ENCODE measurements at places on chromosomes 6 and 20.

GRCh38 chr6:10409731-10410206, 5.1 kb downstream of the TFAP2A start:
- no peak for DNase-seq

GRCh38 chr6:134707342-134708031, 242.4 kb downstream of the ALDH8A1 start:
- DNase-seq, result peak; percentile 13

DNA sequence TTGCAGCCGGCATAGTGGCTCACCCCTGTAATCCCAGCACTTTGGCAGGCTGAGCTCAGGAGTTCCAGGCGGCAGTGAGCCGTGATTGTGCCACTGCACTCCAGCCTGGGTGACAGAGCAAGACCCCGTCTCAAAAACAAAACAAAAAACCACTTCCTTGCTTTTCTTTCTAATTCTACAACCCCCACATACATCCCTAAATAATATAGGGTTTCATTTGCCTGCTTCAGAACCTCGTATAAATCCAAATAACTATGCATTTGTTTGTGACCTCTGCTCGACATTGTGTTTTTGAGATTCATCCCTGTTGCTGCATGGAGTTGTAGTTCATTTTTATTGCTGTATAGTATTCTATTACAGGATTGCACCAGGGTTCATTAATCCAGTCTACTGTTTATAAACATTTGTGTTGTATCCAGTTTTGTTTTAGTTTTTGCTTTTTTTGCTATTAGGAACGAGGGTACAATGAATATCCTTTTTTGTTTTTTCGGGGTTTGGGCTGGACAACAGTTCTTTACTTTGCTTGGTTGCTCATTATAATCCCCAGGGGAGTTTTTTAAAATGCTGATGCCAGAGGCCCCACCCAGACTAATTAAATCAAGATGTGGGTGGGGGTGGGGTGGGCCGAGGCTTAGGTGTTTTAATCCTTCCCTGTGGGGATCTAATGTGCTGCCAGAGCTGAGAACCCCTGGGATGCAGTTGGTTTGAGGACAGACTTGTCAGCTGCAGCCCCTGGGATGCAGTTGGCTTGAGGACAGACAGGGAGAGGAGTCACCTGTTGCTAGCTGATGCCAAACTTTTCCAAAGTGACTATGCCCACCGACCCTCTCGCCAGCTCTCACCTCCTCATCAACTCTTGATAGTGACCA, 2.4 kb upstream of the SNAI1 start:
- DNase-seq, result no peak

DNA sequence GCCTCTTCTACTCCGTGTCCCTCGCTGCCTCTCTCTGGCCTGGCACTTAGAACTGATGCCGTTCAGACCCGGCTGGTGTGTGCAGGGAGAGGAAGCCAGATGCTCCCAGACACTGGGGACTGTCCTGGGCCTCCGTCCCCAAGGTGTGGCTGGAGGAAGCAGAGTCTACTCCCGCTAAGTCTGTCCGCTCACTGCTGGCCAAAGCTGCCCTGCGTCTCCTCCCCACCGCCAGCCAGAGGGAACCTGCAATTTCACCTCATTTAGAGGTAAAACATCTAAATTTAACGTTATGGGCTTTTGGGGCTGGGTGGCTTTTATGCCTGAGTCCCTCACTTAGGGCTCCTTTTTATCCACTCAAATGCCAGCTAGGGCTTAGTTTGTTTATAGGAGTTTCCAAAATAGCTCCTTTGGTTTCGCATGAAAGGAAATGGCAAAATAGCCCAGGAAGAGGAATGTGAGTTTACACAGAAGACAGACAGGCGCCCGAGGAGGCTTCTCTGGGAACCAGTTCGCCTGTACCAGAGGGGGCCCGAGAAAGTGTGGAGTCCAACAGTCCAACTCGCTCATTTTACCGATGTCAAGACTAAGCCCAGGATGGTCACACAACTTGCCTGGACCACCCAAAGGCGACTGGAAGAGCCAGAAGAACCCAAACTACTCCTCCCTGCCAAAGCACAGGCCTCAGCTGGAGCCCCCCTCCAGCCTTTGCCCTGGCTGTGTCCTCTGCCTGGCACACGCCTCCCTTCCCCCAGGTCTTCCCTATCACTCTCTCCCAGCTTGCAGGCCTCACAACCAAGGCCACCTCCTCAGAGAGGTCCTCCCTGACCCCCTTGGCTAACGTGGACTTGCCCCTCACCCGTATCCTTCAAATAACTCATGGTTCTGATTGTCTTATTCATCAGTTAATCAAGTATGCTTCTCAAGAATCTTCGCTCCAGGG, 54.5 kb downstream of the RIPOR3 start:
- DNase-seq, result no peak

DNA sequence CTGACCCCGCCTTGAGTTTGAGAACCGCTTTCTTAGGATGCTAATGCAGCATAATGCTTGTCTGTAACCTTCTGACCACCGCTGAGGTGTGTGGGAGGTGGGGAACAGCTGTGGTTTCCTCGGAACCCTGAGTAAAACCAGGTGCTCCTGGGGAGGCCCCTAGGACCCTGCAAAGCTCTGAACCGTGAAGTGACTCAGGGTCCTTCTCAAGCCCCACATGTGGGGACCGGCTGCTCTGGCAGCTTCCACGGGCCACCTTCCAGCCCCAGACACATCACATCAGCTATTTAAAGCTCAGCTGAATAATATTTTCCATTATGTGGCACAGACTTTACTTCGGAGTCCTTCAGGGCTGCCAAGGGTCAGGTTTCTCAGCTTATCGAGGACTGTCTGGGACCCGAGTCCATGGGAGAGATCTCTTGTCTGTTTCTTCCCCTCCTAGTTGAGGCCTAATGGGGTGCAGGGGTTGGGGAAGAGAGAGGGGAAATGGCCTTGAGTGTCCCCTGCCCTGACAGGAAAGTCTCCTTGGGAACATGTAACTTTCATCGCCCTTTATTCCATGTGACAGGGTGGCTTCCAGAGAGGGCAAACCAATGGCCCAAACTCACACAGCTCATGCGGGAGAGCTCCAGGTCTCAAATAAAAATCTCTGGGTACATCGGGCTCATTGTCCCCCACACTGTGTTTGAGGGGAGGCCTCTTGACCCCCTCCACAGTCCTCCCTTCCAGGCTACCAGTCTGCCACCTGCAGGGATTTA, 186.1 kb upstream of the SLC24A3 start:
- DNase-seq, result no peak

- no peak for DNase-seq
Measured at GRCh38 chr6:152975204-152975915, 7.5 kb downstream of the FBXO5 start.

GRCh38 chr6:161838306-161839035, 564.6 kb upstream of the AGPAT4 start:
- no peak for DNase-seq

DNA sequence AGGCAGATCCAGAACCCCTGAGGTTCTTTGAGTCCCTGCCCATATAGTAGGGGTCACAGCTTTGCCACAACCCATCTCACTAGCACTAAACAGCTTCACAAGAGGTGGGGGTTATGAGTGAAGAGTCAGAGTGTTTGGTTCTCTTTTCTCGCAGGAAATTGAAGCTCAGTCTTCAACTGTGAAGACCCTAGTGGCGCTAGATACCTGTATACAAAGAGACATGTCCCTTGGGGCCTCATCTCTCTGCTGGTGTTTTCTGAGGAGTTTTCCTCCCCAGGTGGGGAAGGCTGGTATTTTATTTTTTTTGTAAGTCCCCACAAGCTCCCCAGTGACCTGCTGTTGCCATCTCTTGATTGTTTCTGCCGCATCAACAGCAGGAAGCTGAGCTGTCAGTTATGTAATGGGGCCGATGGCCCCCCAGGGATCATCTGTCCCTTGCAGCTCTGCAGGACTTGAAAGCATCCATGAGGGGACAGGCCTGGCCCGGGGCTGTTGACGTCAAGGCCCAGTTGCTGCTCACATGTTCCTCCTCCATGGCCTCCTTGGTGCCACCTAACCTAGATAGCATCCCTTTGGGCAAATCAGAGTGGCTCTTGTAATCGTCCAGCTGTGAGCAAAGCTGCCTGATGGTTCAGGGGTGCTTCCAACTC, 23.1 kb downstream of the STK35 start:
- DNase-seq, result no peak

- DNase-seq, result no peak
Measured at GRCh38 chr6:138972226-138972665, 15.8 kb downstream of the REPS1 start.

DNA sequence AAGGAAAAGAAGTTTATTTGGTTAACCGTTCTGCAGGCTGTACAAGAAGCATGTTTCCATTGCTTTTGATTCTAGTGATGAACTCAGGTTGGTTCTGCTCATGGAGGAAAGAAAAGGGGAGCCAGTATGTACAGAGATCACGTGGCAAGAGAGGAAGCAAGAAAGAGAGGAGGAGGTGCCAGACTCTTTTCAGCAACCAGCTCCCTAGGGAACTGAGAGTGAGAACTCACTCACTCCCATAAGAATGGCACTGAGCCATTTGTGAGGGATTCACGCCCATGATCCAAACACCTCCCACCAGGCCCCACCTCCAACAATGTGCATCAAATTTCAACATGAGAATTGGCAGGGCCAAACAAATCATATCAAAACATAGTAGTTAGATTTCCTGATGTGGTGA, 649.1 kb downstream of the EPM2A start:
- DNase-seq, result peak; percentile 14

- no peak for DNase-seq
Measured at GRCh38 chr6:165937564-165938358, 229.9 kb downstream of the TBXT start.

DNA sequence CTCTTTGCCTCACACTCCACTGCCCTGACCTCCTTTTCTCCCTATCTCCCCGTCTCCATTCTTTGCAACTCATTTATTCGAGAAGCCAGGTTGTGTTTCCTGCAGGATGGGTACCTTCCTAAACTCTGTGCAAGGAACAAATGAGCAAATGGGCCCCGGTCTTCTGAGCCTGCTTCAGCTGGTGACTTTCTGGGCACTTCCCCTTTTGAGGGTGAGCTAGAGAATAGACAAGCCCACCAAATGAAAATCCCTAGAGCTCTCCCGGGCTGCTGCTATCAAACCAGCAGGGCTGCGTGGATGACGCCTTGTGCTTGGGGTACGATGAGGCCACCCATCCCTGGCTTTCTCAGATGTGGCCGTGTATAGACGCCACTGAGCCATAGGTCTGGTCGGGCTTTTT, 91.0 kb upstream of the FOXA2 start:
- DNase-seq, result no peak

- no peak for DNase-seq
Measured at GRCh38 chr6:11601776-11602605, 64.4 kb downstream of the TMEM170B start.

DNA sequence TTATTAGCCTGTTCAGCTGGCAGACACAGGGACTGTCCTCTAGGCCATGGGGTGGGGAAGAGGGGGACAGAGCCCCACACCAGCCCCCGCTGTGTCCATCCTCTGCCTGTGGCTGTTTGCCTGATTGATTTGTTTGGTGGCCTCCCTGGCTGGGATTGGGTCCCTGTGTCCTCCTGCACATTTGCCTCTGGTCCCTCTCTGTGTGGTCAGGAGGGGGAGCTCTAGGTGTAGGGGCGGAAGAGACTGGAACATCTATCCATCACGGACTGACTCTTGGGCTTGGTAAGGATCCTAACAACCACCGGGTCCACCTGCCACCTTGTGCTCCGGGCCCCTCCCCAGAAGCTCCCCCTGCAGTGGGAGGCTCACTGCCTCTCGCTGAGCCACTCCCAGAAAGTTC, 38.4 kb upstream of the CCDC167 start:
- peak; percentile 26 for DNase-seq

DNA sequence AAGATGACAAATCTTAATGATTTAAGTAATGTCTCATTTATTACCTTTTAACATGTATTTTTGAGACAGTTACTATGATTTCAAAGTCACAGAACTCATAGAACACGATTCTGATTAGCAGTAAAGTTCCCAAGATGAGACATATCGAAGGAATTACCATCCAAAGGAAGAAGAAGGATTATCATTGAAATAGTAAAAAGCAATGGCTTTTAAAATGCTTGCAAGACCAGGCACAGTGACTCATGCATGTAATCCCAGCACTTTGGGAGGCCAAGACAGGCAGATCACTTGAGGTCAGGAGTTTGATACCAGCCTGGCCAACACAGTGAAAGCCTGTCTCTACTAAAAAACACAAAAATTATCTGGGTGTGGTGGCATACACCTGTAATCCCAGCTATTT, 219.2 kb downstream of the KHDC1L start:
- no peak for DNase-seq

GRCh38 chr20:34268851-34269636, 27.8 kb downstream of the ASIP start:
- DNase-seq, result no peak

- no peak for DNase-seq
Measured at GRCh38 chr20:50153153-50153499, 397 bp downstream of the PEDS1 start.

GRCh38 chr6:76876922-76877553, 586.3 kb downstream of the HTR1B start:
- DNase-seq, result peak; percentile 93

DNA sequence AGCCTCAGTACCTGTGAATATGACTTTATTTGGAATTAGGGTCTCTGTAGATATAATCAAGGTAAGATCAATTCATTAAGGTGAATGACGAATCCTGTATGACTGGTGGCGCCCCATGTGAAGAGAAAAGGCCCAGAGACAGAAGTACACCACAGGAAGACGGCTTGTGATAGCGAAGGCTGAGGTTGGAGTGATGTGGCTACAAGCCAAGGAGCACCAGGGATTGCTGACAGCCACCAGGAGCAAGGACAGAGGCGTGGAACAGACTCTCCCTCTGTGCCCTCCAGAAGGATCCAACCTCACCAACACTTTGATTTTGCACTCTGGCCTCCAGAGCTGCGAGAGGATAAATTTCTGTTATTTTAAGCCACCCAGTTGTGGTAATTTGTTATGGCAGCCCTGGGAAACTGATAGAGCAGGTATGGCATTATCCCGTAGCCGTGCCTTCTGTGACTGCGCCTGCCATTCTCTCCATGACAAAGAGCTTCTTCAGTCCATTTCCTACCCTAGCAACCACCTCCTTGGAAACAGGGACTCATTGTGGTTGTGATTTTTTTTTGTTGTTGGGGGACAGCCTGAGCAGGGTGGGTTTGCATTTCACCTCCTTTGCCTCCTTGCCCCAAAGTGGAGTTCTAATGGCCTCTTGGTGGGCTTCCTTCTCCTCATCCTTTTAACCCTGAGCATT, 29.6 kb downstream of the PTK7 start:
- no peak for DNase-seq

- no peak for DNase-seq
Measured at GRCh38 chr6:15906420-15907016, 222.4 kb upstream of the MYLIP start.

GRCh38 chr6:104281370-104281769, 578.3 kb downstream of the HACE1 start:
- DNase-seq, result no peak

DNA sequence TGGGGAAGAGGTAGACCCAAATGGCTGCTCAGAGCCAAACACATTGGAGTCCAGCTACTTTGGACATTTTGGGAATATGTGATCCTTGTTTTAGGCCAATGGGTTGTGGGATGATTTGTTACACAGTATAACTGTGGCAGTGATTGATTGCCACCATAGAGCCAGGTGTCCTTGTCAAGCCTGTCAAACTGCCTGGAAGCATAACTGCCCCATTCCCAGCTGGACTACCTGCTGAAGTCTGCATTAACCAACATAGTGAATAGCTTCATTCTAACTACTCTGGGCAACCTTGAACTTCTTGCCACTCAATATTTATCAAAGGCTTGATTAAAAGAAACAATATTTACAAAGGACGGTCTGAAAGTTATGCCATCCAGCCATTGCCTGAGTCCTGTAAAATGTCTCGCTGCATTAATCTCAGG, 164.7 kb downstream of the LINC00237 start:
- DNase-seq, result no peak
